ENCODE measurements at places on chromosomes 4 and X.

DNA sequence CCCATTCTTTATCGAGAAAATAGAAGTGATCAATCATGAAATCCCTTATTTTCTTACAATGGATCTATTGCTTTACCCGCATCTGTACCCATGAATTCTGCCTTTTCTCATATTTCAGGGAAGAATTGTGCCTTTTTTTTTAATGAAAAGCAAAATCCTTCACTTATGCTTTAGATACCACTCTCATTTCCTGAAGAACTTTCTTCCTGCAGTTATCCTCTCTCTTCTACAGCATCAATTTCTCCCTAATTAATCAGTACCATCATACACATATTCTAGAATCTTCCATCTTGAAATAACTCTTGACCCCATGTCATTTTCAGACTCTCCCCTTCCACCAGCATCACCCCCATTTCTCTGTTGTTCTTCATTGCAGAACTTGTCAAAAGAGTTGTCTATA lies 26.6 kb downstream of the ARL9 start:
- DNase-seq: no peak

DNA sequence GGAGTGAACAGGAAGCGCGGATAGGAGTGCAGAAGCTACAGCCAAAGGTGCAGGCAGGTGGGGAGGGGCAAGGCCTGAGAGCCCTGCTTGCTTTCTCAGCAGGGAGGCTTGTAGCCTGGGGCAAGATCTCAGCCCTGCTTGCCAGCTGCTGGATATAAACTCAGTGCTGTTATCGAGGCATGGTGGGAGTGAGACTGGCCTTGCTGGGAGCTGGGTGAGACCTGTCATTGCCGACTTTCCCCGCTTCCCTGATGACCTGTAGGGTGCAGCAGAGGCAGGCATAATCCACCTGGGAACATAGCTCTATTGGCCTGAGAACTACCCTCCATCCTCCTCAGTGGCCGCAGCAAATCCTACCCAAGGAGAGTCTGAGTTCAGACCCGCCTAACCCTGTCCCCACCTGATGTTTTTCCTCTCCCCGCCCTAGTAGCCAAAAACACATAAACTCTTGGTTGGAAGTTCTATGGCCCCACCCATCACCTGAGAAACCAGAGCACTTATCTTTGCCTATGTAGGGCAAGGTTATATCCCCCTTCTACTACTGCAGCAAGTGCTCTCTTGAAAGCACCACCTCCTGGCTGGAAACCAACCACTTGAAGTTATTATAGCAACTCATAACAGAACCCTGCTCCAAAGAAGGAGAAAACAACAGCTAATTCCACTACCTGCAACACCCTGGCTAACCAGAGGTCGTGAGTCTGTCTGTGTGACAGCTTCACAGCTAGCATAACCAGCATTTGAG lies 80.7 kb downstream of the FHIP1A start:
- DNase-seq: peak; percentile 6

GRCh38 chr4:122450847-122451246 lies 5.7 kb downstream of the IL2 start:
- no peak for DNase-seq

- no peak for DNase-seq
Observed at GRCh38 chr4:26048950-26049349, 134.9 kb downstream of the SMIM20 start.

- no peak for DNase-seq
Observed at GRCh38 chrX:109345856-109346255, 136.0 kb downstream of the GUCY2F start.

GRCh38 chr4:52848254-52848653 lies 13.9 kb upstream of the RASL11B start:
- DNase-seq: no peak

- no peak for DNase-seq
Observed at GRCh38 chrX:73876911-73877310, 313.9 kb downstream of the CHIC1 start.

- DNase-seq: no peak
Observed at GRCh38 chrX:83008415-83008814, 499.7 kb upstream of the POU3F4 start.

DNA sequence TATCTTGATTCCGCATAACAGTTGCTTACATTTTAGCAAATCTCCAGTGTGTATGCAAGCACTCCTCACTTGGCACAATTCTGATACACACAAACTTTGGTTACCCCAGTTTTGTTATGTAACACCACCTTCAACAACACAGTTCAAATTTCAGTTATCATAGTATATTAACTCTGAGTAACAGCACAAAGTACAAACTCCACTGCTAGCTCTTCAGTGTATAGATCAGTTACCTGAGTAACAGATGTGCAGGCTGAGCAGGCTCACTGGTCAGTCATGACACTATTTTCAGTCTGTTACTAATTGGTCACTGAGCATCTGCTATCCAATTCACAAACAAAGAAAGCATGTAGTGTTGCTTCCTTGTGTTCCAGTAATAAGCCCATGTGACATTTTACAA lies 55.4 kb downstream of the PKD2 start:
- DNase-seq: peak; percentile 17

DNA sequence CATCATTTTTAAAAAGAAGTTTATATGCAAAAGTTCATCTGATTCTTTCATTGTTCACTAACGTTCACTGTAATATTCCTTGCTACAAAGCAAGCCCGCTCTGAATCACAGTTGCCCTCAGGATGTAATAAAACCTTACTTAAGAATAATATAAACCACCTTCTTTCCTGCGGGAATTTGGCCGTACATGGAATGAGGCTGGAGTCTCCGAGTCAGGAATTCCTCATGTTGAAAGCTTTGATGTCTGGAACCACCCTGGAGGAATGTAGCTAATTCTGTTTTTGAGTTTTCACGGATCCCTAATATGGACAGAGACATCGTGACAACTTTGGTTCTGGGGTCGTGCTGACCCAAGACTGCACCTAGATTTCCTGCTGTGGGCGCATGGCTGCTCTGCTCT lies 58.5 kb downstream of the CRLF2 start:
- DNase-seq: no peak

GRCh38 chr4:86388252-86388651 lies 28.4 kb upstream of the MAPK10 start:
- DNase-seq: no peak

GRCh38 chr4:176054942-176055341 lies 10.7 kb upstream of the WDR17 start:
- DNase-seq: no peak

- no peak for DNase-seq
Observed at GRCh38 chr4:14862891-14863290, 139.4 kb upstream of the CPEB2 start.

DNA sequence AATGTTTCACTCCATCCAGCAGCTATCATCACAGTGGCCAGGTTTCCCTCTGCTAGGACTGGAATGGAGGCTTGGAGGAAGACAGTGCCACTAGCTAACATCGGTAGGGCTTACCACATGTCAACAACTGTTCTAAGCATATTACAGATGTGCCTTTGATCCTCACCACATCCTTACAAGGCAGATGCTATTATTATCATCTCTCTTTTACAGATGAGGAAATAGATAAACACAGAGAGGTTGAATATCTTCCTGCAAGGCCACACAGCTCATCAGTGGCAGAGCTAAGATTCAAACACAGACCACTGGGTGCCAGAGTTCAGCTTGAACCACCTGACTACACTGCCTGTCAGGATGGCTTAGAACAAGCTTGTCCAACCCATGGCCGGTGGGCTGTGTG lies 47.4 kb downstream of the MAMLD1 start:
- no peak for DNase-seq

DNA sequence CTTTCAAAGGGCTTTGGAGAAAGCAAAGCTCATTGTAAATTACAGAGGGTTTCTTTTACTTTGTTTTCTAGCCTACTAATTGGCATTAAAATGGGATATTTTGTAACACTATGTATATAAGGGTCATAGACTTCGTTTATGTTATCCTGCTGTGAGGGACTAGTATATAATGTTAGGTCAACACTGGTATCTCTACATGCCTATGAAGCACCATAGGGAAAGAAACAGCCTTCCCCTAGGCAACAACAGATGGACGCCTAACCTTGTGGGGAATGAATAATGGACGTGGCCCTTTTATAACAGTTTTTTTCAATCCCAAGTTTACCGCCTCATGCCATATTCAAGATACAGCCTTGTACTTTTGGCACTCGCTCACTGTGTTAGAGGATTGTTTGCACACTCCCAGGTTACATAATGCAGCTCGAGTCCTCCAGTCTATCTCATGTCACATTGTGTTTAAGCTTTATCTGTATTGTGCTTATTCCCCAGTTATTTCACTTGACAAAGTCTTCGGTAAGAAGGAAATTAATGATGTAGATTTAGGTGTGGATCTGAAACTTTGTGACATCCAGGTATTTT lies 711.0 kb downstream of the RPA4 start:
- no peak for DNase-seq

DNA sequence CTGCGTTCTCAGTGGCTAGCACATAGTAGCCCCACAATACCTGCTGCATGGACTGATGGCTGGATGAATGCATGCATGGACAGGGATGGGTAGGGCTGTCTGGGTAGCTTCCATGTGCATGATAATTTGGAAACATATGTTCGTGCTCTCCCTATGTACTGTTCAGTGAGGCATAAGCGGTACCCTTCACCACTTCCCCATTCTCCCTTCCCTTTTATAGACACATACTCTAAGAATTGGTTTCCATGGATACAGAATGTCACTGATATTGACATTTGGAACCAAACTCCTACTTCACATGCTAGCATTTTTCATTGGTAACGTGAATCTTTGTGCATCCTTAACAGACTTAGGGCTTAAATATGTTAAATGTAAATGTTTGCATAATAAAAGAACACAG lies 20.4 kb downstream of the USP46 start:
- DNase-seq: no peak

GRCh38 chr4:86586160-86586572 lies 7.9 kb upstream of the PTPN13 start:
- DNase-seq: no peak

DNA sequence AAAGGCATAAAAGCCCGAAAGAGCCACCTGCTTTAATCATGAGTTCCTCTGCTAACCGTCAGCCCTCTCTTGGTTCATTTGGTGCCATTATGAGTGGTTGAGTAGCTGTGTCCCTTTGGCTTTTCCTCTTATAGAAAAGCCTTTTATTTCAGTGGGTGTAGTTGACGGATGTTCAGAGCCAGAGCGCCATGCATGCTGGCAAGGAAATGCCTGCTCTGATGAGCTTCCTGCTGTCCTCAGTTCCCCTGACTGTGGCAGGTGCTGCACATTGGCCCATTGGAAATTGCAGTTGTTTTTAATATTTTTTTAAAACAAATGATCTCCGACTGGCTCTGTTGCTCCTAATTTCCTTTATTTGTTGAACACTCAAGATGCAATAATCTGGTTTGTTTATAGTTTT lies 77.3 kb upstream of the LIMCH1 start:
- no peak for DNase-seq

GRCh38 chr4:73705056-73705432 lies 35.3 kb upstream of the CXCL8 start:
- no peak for DNase-seq

GRCh38 chr4:188254211-188254610 lies 115.0 kb downstream of the TRIML1 start:
- no peak for DNase-seq

DNA sequence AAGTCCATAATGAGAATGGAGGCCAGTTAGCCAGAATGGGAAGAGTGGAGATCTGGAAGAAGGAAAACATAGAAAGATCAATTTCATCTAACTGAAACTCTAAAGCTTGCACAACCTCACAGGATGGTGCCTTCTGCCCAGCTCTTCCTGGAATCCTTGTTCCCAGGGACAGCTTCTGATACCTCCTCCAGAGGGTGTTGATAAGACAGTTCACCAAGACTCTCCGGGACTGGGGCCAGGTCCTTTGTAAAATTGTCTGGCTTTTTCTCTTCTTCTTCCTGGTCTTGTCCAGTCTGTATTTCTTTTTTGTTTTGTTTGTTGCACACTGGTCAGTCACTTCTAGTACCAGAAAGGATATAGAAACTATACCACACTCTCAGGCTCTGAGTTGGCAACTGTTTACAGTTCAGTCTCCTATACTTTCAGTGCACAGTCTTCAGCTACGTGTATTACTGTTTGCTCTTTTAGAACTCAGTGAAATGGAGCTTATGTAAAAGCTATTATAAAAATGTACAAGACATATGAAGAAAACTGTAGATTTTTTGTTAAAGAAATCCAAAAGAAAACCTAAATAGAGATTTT lies 142.8 kb upstream of the RPL34 start:
- DNase-seq: no peak

DNA sequence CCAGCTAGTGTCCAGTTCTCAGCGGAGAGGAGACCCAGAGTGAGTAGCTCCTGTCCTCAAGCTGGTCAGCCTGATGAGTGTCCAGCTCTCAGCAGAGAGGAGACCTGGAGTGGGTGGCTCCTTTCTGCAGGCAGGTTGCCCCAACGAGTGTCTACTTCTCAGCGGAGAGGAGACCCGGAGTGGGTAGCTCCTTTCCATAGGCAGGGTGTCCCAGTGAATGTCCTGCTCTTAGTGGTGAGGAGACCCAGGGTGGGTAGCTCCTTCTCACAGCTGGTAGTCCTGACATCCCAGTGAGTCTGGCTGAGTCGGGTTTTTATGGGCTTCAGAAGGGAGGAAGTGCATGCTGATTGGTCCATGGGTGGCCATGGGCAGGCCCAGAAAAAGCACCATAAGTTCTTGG lies 55.7 kb upstream of the NUDT6 start:
- no peak for DNase-seq

DNA sequence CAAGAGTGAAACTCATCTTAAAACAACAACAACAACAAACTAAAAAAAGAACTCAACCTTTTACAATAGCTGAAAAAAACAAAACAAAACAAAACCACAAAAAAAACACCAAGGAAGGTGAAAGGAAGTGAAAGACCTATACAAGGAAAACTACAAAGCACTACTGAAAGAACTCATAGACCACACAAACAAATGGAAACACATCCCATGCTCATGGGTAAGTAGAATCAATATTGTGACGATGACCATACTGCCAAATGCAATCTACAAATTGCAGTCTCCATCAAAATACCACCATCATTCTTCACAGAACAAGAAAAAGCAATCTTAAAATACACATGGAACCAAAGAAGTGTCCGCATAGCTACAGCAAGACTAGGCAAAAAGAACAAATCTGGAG lies 41.5 kb upstream of the FGF2 start:
- no peak for DNase-seq

- no peak for DNase-seq
Observed at GRCh38 chrX:74536832-74537371, 77.5 kb downstream of the RLIM start.

GRCh38 chrX:131778269-131779218 lies 234.7 kb downstream of the OR13H1 start:
- DNase-seq: no peak

DNA sequence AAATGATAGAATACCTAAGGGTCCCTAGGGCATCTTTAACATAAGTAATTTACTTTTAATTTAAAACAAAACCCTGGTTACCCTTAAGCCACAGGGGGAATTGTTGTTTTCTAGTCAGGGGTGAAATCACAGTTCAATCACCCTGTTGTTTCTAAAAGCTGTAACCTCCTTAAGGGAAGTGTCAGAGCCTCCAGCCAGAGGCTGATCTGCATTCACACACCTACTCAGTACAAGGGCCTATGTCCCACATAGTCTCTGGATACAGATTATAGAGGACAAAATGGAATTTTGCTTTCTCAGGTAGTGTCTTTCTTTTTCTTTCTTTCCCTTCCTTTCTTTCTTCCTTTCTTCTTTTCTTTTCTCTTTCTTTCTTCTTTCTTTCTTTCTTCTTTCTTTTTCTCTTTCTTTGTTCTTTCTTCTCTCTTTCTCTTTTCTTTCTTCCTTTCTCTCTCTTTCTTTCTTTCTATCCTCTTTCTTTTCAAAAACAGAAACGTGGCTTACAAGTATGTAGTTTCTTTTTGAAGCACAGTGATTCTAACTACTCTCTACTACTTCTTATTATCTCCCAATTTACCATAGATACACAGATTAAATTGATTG lies 31.1 kb upstream of the BMPR1B start:
- no peak for DNase-seq
